ENCODE measurements at places on chromosomes 4 and X.

GRCh38 chr4:13268165-13268564 is 216.0 kb downstream of the RAB28 start:
- DNase-seq: no peak

GRCh38 chr4:177403746-177404145 is 38.5 kb downstream of the AGA start:
- no peak for DNase-seq

DNA sequence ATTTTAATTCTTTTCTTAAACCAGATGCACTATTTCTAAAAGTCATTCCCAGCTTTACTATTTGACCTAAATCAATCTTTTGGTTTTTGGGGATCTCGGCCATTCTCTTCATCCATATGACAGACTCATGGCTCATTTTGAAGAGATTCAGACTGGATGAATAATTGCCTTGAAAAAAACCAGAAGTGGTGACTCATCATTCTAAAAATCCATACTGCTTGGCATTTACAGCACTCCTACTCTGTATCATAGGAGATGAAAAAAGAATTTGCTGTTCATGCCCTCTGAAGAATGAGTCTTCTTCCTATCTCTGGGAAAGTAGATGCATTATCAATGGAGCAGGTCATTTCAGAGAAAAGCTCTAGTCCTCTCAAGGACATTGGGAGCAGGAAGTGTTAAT is 220.5 kb upstream of the RPS6KA3 start:
- DNase-seq: no peak

- DNase-seq: no peak
Observed at GRCh38 chr4:155667222-155667567, 547 bp downstream of the GUCY1A1 start.

- DNase-seq: no peak
Observed at GRCh38 chrX:38313190-38313589, 14.1 kb downstream of the RPGR start.

- no peak for DNase-seq
Observed at GRCh38 chrX:85391185-85391877, 11.9 kb upstream of the POF1B start.

DNA sequence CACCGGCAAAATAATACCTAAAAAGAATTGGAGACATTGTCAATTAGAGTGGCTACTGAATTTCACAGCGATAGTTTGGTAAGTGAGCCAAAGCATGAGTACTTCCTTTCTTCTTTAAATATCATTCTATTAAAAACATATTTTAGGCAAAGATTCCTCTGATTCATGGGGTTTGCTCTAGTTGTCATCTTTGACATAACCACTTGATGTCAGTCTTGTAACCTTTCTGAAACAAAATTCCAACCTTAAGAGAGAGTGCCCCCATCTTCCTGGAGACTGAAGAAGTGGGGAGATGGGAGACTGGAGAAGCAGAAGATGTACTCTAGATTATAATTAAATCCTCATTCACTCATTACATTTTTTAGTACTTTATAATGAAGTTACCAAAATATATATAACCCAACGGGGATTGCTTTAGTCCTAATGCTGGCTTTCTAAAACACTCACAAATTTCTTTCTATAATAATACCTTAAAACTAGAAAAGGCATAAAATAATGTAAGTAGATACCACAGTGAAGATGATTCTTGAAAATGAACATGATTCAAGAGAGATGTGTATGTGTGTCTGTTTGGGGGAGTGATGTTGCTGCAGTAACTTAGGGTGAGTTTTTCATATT is 96.4 kb downstream of the EMCN start:
- DNase-seq: no peak

GRCh38 chr4:151114986-151115385 is 15.6 kb downstream of the RPS3A start:
- DNase-seq: no peak

GRCh38 chr4:173821876-173822275 is 291.8 kb upstream of the HAND2 start:
- DNase-seq: no peak

- no peak for DNase-seq
Observed at GRCh38 chrX:153947009-153947769, 2.7 kb upstream of the RENBP start.

DNA sequence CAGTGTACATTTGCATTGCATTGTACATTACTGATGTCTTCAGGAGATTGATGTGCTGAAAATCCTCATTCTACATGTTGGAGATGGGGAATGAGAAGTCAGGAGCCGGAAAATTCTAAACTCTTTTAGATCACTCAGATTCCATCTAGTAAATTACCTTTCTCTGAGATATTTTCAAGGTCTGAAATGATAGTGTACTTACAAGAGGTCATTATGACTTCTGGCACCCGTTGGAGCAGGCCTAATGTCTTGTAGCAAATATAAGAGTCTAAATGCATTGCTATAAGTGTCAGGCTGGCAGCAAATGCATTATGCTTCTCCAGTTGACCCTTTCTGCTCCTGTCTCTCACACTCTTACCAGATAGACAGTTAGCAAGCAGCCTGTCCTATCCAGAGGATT is 692.8 kb downstream of the GRID2 start:
- no peak for DNase-seq

DNA sequence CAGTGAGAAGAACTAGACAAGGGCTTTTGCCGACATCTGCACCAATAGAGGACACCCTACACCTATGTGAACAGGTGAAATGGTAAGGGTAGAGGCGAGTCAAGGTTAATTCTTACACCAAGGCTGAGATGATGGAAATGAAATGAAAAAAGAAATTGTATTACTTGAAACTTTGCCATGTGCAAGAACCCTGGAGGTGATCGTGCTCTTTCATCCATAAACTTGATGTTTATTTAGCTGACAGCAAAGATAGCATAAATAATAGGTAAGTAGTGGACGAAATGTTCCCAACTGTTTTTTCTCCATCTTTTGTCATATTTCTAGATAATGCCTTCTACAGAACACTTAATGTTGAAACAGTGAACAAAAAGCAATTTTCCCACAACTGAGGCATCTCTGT is 162.5 kb downstream of the BANK1 start:
- no peak for DNase-seq

DNA sequence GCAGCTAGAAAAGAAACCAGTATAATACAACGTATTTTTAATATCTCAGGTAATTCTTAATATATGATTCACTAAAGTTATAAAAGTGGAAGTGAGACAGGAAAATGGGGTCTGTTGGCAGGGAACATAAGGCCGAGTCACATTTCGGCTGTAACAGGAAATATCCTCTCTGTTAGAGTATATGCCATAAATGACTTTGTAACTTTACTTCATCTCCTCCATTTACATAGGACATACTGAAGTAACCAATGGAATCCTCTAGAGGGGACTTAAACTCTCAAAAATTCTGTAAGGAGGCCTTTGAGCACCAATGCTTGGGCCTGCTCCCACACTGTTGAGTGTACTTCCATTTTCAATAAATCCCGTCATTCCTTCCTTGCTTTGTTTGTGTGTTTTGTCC is 71.3 kb downstream of the ANKRD17 start:
- DNase-seq: no peak

- DNase-seq: no peak
Observed at GRCh38 chrX:105495376-105495775, 274.9 kb upstream of the TEX13A start.

DNA sequence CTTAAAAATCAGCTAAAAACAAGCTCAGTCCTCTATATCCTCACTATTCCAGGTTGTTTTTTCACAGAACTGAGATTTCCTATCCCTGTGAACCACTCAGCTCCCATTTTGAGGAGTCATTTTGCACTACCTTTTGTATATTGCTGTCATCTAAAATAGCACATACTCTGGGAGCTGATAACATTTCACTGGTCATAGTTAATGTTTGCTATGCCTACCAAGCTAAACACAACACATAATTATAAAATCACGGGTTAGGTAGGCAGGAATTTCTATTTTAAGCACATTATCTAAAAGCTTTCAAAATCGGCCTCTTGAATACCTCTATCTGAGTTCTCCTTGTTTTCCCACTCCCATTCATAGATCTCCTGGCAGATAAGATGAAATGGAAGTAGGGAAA is 882.0 kb upstream of the INTU start:
- no peak for DNase-seq

DNA sequence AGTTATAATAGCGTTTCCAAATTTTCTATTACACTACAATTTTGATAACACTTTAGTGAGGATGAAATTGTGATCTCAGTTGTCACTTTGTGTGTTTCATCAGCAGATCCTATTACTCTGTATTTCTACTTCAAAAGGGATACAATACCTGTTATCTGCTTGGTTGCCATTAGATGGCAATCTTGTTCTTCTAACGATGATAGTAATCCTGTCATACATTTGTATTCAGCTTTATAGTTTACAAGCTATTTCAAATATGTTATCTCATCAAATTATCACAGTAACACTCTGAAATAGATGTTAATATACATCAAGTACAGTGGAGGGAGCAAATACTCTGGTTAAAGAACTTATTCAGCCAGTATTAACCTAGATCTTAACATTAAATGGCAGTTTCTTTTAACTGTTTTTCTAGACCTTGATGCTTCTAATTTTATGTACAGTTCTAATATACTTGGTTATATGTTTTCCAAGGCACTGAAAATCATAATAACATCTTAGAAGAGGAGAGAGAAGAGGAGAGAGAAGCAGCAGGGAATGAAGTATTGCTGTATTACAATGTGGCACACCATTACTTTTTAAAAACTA is 292.0 kb downstream of the CCSER1 start:
- no peak for DNase-seq

GRCh38 chr4:182560358-182560757 is 317.2 kb downstream of the TENM3 start:
- DNase-seq: no peak

DNA sequence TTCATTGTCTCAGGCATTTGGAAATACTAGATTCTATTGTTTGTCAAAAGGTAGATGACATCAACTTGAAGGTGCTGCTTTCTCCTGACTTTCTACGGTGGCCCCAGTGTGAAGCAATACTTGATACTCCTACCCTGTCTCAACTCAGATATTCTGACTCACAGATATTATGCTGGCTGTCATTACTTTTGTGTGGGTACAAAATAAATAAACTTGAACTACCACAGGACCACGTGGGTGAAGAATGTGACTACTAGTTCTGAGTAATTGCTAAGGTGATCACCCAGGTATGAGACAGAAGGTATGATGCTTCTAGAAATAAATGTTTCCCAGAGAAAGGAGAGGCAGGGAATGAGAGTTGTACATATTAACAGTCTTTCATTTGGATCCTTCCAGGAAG is 275.3 kb upstream of the SPOCK3 start:
- no peak for DNase-seq

- DNase-seq: no peak
Observed at GRCh38 chrX:118345045-118345463, 852 bp upstream of the WDR44 start.

DNA sequence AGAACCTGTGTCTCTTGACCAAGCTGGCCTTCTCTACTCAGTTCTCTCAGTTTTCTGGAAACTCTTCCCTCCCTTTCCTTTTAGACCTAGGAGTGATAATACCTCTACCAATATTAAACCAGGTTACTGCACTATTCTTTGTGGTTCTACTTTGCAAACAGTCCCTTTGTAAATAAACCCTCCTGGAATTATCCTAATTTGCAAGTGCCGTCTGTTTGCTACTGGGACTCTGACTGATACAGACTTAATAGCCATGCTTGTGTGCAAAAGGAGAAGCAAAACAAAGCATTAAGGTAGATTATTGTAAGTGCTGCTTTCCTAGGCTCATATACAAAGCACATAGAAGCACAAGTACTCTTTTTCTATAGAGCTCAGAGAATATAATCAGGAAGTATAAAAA is 507.0 kb downstream of the INPP4B start:
- DNase-seq: no peak

- no peak for DNase-seq
Observed at GRCh38 chrX:1400049-1400448, 8.1 kb upstream of the SLC25A6 start.

GRCh38 chr4:95267081-95267480 is 281.7 kb downstream of the UNC5C start:
- DNase-seq: no peak

DNA sequence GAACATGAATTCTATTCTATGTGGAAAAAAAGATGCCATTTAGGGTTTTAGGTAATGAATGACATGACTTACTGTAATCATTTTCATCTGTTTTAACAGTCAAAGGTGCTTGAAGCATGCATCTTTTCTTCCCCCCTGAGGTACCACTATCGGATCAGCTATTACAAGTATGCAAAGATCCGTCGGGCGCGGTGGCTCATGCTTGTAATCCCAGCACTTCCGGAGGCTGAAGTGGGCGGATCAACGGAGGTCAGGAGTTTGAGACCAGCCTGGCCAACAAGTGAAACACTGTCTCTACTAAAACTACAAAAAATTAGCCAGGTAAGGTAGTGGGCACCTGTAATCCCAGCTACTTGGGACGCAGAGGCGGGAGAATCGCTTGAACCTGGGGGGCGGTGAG is 241.3 kb downstream of the ARAP2 start:
- no peak for DNase-seq

DNA sequence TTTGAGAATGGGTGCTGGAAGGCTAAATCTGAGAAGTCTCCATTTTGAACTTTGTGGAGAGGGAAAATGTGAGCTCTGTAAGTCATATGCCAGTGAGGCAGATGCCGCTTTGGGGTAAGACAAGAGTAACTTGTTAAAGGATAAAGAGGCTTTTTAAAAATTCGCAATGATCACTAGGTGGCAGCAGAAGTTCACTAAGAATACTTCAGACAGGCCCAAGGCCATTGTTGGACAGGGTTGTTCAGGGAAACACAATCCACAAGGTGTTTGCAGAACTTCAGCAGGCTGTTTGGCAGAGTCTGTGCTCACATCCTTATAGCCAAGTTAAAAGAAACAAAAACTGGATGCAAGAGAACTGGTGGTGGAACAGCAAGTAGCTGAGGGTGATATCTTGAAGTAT is 13.7 kb upstream of the PIGA start:
- DNase-seq: no peak

DNA sequence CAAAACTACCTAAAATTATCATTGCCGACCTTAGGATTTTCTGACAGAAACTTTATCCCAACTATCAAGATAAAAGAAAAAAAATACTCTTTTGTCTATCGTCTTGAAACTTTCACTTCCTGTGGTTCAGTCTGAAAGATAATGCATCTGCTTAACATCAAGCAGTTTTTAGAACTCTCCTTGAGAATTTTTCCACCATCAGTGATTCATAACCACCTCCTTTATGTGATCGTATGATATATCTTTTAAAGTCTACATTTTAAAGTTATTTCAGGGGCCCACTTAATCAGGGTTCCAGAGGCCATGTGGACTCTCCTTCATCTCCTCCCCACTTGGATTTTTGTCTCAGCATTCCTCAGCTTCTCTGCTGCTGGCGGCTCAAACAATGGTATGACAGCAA is 272.8 kb upstream of the TENM3 start:
- no peak for DNase-seq

GRCh38 chrX:154542723-154543424 is 3.8 kb downstream of the G6PD start:
- no peak for DNase-seq

GRCh38 chr4:162469977-162470376 is 306.2 kb upstream of the FSTL5 start:
- no peak for DNase-seq

DNA sequence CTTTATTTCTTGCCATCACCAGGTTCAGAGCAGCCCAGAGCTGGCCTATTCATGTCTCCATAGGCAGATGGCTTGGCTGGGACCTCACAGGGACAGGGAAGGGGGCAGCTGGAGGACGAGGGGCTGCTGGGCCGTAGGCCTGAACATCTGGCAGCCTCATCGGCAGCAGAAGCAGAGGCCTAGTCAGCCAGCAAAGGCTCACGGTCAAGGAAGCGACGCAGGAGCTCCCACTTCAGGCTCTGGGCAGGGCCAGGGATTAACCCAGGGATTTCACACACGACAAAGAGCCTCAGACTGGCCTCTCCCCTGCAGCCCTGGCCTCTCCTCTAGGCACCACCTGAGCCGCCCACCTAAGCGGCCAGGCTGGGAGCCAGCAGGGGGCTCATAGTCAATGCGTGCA is 46.0 kb upstream of the MAN2B2 start:
- no peak for DNase-seq
